A673 (cell line): ENCODE measurements at places on chromosomes 3 and 15. TPM values are rescaled to one million over a fixed set of nuclear protein-coding genes. Genes with fewer than 3 reads are reported as not detected.
A peak's percentile ranks its signal among the peaks of the same experiment; 100 is the strongest.

- no peak for DNase-seq
These were observed 79.7 kb downstream of the FBN1 start for GRCh38 chr15:48565560-48566482.

The CHL1 gene
- not detected in 2 replicates for total RNA-seq

The IMPG2 gene
- 0.13 TPM in 2 replicates for total RNA-seq

DNA sequence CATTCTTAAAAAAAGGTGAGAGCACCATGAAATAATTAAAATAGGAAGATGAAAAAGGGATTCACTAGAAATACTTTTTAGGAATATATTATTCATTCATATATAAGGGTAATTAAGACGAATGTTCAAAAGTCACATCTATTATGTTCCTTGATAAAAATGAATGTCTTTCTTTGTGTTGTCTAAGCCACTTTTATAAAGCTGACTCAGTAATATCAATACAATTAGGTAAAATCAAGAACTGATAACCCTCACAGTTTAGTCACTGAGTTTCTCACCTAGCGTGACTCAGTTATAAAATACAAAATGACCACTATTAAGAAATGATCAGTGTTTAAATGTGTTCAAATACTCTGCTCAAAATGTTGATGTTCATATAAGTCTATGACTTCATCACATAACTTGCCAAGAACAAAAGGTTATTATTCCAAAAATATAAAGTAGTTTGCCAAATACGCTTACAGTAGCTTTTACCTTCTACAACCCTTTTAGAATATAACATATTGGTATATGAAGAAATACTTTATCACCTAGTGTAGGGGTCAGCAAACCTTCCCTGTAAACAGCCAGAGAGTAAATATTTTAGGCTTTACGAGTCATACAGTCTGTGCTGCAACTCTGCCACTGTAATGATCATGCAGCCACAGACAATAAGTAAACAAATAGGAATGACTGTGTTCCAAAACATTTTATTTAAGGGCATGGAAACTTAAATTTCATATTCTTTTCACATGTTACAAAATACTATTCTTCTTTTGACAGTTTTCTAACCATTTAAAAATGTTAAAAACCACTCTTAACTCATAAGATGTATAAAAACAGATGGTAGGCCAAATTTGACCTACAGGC, 369.8 kb downstream of the TBC1D5 start:
- no peak for DNase-seq

DNA sequence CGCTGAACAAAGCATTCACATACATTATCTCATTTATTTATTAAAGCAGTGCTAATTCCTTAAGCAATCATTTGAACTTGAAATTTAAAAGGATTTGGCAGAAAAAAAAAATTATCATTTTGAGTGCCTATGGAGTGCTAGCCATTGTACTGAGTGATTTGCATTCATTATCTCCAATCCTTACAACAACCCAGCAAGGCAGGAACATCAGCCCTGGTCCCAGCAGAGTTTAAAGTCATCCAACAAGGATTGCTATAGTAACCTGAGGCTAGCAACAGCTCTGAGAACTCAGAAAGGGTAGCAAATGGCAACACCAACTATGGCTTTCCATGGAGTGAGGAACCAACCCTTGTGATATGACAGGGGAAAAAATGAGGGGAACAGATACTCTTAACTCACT, 237.6 kb upstream of the SETMAR start:
- DNase-seq, result peak; percentile 2

DNA sequence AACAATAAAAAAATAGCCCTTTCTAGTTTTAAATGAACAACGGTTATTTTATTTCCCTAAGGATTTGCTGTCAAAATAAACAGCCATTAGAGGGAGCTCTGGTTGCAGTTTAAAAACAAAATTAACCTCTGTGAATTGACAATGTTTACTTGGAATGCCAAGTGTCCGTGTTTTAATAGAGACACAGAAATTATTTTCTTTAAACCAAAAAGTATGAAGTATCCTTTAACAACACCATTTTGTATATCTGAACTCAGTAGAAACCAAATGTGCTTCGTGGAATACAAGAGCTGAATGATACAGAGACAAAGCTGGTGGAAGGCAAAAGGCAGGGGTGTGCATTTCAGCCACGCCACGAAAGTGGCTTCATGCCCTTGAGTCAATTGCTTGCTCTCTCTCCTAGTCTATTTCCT, 74.4 kb downstream of the MOBP start:
- peak; percentile 19 for DNase-seq

- no peak for DNase-seq
These were observed 14.7 kb downstream of the SHOX2 start for GRCh38 chr3:158091531-158091930.

DNA sequence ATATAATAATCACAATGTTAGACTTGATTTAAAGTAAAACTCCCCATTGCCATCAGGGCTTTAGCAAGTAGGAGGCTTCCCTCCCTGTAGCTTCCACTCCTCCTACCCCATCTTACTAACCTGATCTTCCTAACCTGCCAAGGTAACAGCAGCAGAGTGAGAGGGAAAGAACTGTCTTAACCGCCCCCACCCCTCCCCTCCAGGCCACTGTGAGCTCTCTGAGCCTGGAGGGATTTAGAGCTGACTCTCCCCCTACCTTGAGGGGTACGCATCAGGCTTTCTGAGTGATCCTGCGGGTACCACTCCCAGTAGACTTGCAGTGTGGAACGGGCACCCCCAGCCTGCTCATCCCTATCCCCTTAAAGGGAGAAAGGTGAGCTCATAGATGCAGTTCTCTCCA, 11.4 kb upstream of the PRSS50 start:
- DNase-seq, result no peak

The CCR9 gene
- not detected in 2 replicates for total RNA-seq

GRCh38 chr3:137944593-137944992, 65.4 kb upstream of the CLDN18 start:
- no peak for DNase-seq

DNA sequence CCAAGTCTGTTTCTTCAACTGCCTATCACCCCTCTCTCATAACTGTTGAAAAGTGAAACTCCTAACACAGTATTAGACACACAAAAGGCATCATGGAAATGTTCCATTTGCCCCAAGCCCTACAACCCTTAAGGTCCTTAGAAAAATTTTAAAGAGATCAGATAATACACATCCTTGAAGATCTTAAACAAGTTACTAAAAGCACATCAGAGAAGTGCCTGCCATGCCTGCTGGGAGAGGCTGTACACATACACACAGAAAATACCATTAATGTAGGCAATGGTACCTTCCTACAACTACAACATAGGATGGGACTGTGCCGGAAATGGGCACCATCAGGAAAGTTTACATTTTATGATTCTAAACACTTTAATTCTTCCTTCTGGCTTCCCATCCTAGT, 3.3 kb downstream of the ADAM10 start:
- no peak for DNase-seq

- no peak for DNase-seq
These were observed 43.5 kb downstream of the SLC41A3 start for GRCh38 chr3:126040386-126040785.

DNA sequence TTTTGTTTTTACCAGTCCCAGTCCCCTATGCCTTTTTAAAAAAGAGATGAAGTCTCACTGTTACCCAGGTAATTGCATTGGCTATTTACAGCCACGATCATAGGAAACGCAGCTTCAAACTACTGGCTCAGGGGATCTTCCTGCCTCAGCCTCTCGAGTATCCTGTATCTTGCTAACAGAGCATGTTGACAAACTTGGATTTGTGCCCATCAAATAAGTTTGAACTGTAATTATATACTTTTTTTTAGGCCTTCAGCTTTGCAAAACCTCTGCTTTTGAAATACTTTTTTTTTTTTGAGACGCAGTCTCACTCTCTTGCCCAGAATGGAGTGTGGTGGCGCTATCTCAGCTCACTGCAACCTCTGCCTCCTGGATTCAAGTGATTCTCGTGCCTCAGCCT, 3.0 kb upstream of the EDEM1 start:
- no peak for DNase-seq

DNA sequence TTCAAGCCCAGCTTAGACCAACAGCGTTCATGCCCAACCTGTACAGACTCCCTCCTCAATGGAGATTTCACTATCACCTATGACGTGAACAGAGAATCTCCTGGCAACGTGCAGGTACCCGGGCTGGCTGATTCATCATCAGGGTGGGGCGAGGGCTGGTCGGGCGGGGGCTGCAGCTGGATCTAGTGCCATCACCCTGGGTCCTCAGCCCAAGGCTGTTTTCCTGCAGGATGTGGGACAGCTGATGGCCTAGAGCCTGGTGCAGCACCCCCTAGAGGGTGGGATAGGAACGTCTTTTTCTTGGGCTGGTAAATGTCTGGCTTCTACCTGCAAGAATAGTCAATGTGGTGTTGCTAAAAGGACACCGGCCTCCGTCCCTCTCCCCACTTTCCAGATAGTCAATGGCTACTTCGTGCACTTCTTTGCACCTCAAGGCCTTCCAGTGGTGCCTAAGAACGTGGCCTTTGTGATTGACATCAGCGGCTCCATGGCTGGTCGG, 4.4 kb downstream of the ITIH3 start:
- peak; percentile 7 for DNase-seq

GRCh38 chr3:59290358-59290757, 240.5 kb upstream of the CFAP20DC start:
- DNase-seq, result no peak

- DNase-seq, result no peak
These were observed 21.1 kb upstream of the ABTB1 start for GRCh38 chr3:127651516-127652172.

The TNIK gene
- total RNA-seq, result 0.69 and 1.5 TPM in 2 replicates
